ENCODE measurements at places on chromosomes 13 and 19. TPM values are rescaled to one million over a fixed set of nuclear protein-coding genes. Genes with fewer than 3 reads are reported as not detected.

- no peak for DNase-seq
Measured at GRCh38 chr19:4965061-4965460, 3.9 kb upstream of the KDM4B start.

DNA sequence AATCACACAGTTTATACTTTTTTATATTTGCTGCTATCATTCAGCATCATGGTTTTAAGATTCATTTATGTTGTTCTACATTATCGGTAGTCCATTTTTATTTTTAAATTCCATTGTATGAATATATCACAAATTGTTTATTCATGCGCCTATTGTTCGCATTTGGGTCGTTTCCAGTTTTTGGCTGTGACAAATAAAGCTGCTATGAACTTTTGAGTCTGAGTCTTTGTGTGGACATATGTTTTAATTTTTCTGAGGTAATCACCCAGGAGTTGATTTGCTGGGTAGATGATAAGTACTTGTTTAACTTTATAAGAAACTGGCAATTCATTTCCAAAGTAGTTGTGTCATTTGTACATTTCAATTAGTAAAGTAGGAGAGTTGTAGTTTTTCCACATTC, 74.2 kb upstream of the CSNK1A1L start:
- DNase-seq = no peak

- no peak for DNase-seq
Measured at GRCh38 chr19:17306285-17306714, 628 bp downstream of the MRPL34 start.

DNA sequence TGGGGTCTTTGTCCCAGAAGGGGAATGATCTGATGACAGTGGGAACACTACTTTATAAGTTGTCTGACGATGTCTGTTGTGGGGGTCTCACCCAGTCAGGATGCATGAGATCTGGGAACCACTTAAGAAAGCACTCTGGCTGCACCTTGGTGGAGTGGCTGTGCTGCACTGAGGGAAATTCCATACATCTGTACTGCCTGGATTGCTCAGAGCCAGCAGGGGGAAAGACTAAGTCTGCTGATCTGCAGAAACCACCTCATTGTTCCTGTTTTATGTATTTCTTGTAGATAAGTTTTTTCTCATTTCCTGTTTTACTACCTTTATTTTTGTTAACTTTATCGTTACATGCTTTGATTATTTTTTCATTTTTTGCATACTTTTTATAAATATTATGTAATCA, 27.3 kb downstream of the ZNF430 start:
- DNase-seq = no peak

GRCh38 chr13:104461049-104461448, 1394.8 kb upstream of the SLC10A2 start:
- no peak for DNase-seq

- DNase-seq = no peak
Measured at GRCh38 chr13:44305286-44305685, 68.3 kb upstream of the SERP2 start.

- DNase-seq = no peak
Measured at GRCh38 chr19:39531834-39532232, 819 bp downstream of the EID2B start.

- DNase-seq = no peak
Measured at GRCh38 chr19:6250024-6250615, 29.7 kb downstream of the MLLT1 start.

GRCh38 chr19:21749090-21749489, 18.3 kb downstream of the ZNF100 start:
- no peak for DNase-seq

DNA sequence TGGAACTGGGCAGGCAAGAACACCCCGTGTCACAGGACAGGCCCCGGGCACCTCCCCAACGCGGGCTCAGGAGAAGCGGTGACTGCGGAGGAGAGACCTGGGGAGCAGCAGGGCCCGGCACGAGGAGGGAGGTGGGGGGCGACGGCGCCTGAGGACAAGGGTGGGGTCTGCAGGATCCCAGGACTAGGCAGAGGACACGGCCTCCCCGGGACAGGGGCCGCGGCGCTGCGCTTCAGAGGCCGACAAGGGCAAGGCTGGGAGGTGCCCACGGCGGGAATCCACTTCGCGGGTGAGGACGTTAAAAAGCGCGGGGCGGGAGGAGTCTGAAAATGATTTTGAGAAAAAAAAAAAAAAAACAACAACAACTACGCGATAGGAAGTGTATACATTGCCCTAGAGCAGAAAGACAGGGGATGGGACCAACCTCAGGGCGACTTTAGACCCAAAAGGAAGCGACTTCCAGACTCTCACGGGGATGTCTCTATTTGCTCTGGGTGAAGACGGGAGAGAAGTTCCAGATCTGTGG, 44.9 kb downstream of the ZNF611 start:
- DNase-seq = peak; percentile 18

GRCh38 chr19:56115490-56115889, 5.6 kb downstream of the ZNF787 start:
- no peak for DNase-seq

- no peak for DNase-seq
Measured at GRCh38 chr13:110300090-110300815, 6.7 kb downstream of the COL4A1 start.

- DNase-seq = no peak
Measured at GRCh38 chr13:36098080-36098479, 33.1 kb downstream of the DCLK1 start.

The CEACAM16 gene
- total RNA-seq = not detected

- no peak for DNase-seq
Measured at GRCh38 chr13:74561155-74561554, 427.0 kb upstream of the KLF12 start.

DNA sequence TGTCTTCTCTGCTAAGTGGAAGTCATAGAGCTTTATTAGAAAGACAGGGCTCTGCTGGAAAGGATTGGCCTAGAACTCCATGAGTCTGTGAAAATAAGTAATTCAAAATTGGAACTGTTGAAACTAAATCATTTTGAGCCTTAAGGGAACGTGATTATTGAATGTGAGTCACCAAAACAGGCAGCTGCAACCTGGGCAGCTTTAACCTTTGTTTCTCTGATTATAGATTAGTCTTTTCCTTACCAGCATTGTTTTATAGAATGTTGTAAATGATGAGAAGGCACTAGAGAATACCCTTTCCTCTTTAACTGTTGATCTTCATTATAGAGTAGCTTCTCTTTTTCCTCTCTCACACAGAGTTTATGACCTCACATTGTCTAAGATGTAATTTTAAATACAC, 638.8 kb upstream of the SLITRK6 start:
- no peak for DNase-seq

The CEACAM20 gene
- not detected for total RNA-seq

The AMH gene
- total RNA-seq = 2.2 TPM

GRCh38 chr13:37869506-37869755, 141 bp downstream of the TRPC4 start:
- no peak for DNase-seq

DNA sequence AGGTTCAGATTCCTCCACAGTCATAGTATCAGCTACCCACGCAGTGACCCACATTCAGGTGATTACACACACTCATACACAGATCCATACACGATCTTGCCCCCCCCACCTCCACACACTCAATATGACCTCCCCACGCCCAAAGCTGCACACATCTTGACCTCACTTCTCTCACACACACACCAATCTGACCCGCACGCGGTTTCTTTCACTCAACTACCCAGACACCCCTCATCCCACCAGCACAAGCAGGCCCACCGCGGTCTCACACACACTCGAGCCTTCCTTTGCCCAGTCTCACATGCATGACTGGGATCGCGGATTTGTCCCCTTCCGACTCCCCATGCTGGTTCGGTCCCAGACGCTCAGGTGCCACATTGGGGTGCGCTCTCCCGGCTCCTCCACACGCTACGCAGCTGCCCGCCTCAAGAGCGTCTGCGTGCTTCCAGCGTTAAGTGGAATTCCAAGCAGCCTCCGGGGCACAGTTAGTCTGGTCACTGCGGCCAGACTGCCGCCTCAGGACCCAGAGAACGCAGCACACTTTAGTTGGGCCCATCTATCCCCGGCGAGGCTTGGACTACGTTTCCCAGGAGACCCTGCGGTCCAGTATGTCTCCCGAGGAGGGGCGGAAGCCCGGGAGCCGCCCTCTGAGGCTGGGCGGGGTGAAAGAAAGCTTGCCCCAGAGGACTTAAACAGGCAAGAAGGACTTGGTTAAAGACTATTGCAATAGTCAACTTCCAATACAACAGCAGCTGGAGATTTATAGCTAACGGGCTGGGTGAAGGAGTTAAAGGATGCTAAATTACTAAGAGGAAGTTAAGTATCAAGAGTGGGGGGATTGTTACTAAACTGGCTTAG, 746 bp upstream of the ZNF345 start:
- DNase-seq = peak; percentile 85

- DNase-seq = no peak
Measured at GRCh38 chr13:43785261-43785649, 1.5 kb downstream of the ENOX1 start.

- no peak for DNase-seq
Measured at GRCh38 chr19:46376241-46377153, 29.6 kb downstream of the PPP5C start.

The ZNF83 gene
- 28.8 TPM for total RNA-seq

The TINCR gene
- total RNA-seq = 0.27 TPM

GRCh38 chr19:48553676-48554384, 1.9 kb downstream of the SULT2B1 start:
- no peak for DNase-seq

The AMER2 gene
- under 0.01 TPM for total RNA-seq

DNA sequence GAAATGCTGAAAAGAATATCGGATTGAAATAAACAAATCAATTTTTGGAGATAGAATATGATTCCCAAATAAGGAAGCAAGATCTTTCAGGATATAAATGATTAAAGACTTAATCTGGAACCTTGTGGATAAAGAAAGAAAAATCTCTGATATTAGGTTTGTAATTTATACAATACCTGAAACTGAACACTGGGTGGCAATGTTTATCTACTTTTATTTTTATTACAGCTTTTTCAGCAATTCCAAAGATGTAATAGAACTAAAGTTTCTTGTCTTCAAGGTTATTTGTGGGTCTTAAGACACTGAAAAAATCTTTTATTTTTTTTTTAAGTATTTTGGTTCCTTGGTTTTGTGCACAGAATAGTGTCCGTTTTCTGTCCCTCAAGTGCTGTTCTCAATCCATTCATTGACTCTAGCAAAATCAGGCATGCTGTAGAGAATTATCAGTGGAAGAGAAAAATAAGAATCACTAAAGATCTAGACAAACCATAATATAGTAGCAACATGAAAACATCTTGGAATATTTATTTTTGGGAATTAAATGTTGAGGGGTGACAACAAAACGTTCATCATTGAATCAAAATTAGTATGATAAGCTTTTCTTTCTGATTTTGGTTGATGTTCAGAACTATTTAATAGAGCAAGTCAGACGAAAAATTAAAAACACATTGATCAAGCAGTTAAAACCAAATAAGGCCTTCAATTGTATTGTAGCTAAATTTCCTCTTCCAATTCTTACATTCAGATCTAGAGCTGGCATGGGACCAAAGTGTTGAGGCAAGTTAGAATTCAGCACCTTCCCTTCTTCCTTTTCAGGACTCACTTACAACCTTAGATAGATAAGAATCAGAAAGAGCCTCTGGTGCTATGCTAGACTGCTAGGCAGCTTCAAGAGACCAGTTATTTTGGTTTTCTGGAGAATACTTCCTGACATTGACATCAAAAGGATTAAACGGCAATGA, 704.4 kb upstream of the PCDH20 start:
- DNase-seq = no peak

DNA sequence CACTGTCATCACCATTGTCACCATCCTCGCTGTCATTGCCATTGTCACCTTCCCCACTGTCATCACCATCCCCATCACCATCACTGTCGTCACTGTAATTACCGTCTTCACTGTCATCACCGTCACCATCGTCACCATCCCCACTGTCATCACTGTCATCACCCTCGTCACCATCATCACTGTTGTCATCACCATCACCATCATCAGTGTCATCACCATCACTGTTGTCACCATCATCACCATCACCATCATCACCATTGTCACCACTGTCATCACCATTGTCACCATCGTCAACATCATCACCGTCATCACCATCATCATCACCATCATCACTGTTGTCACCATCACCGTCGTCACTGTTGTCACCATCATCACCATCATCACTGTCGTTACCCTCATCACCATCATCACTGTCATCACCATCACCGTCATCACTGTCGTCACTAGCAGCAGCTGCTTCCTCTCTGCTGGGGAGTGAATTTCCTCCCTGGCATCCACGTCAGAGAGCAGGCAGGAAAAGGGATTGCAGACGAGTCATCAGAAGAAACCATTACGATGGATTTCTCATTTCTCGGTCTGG, 27.3 kb downstream of the TMEM255B start:
- DNase-seq = no peak

DNA sequence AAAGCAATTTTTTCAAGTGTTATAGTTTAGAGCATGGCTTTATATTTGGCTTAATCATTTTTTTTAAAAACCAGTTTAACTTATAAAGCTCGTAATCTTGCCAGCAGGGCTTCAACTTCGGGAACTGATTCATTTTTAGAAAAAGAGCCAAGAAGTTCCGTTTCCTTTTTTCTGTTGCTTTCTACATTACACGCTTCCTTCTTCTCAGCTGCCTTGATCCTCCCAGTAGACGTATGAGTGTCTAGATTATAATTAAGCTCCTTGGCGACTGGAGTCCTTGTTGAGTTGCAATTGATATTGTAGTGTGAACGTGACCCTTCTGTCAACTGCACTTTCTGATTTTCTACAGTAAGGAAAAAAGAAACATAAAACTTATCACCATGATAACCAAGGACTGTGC, 497.2 kb downstream of the DIAPH3 start:
- DNase-seq = no peak

All from hematopoietic multipotent progenitor cell (in vitro differentiated cells).